ENCODE measurements at places on chromosomes 16 and 17.

- peak; percentile 74 for DNase-seq
Measured at GRCh38 chr17:17740615-17741348, 59.5 kb downstream of the RAI1 start.

- no peak for DNase-seq
Measured at GRCh38 chr17:2138761-2139160, 83.9 kb downstream of the HIC1 start.

GRCh38 chr17:5128905-5129535, 13.2 kb downstream of the USP6 start:
- peak; percentile 45 for DNase-seq

DNA sequence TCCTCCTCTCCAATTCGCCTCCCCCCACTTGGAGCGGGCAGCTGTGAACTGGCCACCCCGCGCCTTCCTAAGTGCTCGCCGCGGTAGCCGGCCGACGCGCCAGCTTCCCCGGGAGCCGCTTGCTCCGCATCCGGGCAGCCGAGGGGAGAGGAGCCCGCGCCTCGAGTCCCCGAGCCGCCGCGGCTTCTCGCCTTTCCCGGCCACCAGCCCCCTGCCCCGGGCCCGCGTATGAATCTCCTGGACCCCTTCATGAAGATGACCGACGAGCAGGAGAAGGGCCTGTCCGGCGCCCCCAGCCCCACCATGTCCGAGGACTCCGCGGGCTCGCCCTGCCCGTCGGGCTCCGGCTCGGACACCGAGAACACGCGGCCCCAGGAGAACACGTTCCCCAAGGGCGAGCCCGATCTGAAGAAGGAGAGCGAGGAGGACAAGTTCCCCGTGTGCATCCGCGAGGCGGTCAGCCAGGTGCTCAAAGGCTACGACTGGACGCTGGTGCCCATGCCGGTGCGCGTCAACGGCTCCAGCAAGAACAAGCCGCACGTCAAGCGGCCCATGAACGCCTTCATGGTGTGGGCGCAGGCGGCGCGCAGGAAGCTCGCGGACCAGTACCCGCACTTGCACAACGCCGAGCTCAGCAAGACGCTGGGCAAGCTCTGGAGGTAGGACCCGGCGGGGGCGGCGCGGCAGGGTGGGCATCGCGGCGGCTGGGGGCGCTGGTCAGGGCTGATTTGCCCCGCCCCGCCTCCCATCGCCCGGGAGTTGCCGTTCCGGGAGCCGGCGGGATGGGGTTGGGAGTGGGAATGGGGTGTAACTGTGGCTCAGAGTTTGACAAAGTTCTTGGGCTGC, 567 bp downstream of the SOX9 start:
- DNase-seq = peak; percentile 84

- no peak for DNase-seq
Measured at GRCh38 chr16:3019594-3020246, 448 bp upstream of the TNFRSF12A start.

DNA sequence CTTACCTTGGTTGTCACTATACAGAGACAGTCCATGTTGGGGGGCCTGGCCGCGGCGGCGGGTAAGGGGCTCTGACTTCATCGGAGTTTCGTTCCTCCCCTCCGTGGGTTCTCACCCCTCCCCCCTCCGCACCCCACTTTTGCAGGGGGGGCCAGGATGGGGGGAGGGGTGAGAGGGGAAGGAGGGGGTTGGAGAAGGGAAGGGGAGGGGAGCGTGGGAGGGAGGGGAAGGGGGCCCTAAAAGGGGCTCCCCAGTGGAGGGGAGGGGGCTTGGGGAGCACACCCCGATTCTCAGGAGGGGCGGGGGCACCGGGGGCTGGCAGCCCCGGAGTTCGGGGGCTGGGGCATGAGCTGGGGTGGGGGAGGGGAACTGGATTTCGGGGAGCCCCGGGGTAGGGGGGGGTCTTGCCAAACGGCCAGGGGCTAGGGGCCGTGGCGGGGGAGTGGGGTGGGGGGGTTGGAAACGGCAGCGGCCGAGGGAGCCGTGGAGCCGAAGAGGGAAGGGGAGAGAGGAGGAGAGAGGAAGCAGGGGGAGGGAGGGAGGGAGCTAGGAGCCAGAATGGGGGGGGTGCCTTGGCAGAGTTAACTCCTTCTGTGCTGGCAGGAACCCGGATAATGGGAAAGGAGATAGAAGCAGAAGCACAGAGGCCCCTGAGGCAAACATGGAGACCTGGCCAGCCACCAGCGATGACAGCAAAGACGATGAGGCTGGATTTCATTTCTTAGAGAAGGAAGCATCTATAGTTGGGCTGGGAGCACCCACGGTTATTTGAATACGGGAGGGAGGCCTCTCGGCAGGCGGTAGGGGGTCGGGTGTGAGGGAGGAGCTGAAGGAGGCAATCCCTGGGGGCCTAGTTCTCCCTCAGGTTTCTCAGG, 2.3 kb downstream of the DLG4 start:
- DNase-seq = peak; percentile 86

GRCh38 chr17:59558953-59559352, 6.5 kb upstream of the DHX40 start:
- no peak for DNase-seq

- peak; percentile 76 for DNase-seq
Measured at GRCh38 chr17:40349477-40349894, 15.1 kb downstream of the GJD3 start.

DNA sequence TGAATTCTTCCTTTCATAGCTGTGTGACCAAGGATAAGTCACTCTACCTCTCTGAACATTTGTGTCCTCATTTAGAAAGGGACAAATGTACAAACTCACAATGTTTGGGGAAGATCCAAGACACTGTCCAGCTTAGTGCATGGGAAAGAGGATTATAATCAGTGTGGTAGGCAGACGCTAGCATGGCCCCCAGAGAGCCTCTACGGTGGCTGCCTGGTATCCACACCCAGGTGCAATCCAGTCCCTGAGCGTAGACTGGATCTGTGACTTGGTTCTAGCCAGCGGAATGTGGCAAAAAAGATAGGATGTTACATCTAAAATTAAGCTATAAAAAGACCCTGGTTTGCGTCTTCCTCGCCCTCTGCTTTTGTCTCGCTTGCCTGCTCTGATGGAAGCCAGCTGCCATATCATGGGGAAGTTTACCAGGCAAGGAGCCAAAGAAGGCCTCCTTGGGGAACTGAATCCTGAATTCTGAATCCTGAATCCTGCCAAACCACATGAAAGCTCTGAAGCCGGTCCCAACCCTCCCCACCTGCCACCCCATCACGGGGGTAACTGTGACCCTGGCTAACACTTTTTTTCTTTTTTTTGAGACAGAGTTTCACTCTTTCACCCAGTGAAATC, 51.7 kb downstream of the PLXDC1 start:
- no peak for DNase-seq

DNA sequence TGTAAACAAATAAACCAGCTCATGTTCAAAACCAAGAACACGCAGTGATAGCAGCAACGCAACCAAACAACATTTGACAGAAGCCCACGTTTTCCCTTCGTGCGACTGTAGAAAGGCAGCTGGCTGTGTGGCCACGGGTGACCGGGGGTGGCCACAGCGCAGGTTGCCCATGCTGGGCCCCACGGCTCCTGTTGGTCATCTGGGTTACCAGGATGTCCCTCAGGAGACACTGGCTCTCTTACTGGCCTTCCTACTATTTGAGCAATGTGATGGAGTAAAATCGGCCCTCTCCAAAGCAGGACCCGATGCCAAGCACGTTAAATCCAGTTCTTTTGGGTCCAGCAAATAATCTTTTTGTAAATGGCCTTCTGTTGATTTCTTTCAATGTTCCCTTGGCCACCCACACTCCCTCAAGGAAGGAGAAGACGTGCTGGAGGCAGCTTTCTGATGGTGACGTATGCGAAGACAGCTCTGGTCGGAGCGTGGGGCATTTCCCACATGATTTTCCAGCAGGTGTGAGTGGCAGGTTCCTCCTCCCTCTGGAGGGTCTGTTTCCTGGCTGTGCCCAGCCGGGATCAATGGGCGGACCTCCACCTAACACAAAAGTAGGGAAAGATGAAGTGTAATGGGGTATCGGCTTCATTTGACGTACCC, 143.1 kb upstream of the CHMP6 start:
- DNase-seq = no peak

- no peak for DNase-seq
Measured at GRCh38 chr16:4972938-4973587, 14.9 kb downstream of the SEC14L5 start.

DNA sequence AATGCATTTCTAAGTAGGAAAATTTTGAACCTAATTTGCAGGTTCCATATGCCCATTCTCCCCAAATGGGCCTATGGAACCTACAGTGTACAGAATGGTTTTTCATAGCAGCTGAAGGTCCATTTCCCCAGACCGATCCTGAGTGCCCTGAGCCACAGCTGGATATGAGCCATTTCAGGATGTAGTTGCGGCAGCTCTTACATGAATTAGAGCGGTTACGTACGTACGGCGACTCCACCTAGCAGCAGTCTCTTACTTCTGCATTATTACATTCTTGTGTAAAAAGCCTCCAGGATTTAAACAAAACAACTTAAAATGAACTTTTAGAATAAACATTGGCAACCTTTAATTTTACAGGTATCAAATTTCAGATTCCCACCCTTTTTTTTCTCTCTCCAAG, 225.3 kb downstream of the SNX29 start:
- no peak for DNase-seq

- no peak for DNase-seq
Measured at GRCh38 chr16:4836727-4837126, 10.4 kb downstream of the GLYR1 start.

DNA sequence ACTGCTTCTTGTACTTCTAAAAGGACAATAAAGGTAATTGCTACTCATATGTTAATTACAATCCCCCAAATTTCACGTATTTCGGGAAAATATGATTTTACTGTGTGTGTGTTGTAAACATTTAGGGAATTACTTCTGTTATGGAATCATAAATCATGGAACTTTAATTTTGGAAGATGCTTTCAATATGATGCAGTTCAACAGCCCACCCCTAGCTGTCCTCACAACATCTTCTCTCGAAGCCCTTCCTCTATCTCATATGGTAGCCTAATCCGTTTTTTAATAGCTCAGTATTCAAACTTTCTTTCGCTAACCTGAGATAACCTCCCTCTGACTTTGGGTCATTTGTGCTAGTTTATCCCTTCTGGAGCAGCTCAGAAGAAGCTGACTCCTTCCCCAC, 78.4 kb downstream of the ANKFN1 start:
- DNase-seq = no peak

DNA sequence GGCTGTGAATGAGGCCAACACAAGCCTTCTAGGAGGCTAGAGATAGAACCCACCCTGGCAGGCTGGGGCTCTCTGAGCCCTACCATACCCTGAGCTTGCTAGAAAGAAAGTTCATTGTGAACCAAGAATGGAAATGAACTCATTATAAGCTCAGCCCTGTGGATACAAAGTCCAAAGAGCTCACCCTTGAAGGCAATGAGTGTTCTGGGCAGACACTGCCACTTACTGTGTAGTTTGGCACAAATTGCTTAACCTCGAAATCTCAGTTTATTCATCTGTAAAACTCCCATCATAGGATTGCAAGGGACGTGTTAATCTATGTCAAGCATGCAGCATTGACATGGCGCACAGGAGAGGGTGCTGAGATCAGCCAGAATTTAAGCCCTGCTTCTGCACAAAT, 5.5 kb downstream of the KDM8 start:
- DNase-seq = no peak

DNA sequence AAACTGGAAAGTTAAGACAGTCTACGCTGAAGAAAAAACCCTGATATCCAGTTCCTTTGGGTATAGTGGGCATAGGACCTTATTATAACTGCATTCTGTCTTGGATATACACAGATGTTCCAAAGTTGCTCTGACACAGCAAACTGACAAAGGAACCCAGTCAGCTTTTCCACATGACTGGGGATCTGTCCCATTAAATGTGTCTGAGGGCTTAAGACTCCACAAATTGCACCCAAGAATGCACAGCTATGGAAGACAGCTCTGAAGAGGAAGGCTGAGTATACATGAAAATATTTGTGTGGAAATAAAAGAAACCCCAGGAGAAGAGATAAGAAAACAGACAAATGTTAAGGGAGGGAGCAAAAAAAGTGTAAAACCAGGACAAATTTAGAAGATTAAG, 114.1 kb downstream of the SPAG9 start:
- no peak for DNase-seq

DNA sequence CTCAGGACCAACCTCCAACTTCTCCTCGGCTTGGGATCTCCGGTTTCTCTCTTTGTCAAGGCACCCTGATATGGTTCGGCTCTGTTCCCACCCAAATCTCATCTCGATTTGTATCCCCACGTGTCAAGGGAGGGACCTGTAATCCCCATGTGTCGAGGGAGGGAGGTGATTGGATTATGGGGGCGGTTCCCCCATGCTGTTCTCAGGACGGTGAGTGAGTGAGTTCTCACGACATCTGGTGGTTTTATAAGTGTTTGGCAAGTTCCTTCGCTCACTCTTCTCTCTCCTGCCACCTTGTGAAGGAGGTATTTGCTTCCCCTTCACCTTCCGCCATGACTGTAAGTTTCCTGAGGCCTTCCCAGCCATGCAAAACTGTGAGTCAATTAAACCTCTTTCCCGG, 117.9 kb downstream of the SEC14L1 start:
- no peak for DNase-seq

DNA sequence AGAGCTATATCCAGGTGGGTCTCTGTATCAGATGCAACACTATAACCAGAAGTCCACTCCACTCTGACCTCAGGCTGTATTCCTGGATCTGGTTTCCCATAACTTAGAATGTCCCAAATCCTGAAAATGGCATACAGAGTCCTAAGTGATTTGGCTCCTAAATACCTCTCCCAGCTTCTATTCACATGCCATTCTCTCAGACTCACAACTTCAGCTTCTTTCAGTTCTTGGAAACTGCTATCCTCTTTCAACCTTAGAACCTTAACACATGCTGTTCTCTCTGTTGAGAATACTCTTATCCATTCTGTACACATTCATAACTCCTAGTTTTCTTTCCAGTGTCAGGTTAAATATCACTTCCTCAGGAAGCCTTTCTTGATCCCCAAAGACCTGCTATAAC, 132.0 kb downstream of the BRIP1 start:
- no peak for DNase-seq

DNA sequence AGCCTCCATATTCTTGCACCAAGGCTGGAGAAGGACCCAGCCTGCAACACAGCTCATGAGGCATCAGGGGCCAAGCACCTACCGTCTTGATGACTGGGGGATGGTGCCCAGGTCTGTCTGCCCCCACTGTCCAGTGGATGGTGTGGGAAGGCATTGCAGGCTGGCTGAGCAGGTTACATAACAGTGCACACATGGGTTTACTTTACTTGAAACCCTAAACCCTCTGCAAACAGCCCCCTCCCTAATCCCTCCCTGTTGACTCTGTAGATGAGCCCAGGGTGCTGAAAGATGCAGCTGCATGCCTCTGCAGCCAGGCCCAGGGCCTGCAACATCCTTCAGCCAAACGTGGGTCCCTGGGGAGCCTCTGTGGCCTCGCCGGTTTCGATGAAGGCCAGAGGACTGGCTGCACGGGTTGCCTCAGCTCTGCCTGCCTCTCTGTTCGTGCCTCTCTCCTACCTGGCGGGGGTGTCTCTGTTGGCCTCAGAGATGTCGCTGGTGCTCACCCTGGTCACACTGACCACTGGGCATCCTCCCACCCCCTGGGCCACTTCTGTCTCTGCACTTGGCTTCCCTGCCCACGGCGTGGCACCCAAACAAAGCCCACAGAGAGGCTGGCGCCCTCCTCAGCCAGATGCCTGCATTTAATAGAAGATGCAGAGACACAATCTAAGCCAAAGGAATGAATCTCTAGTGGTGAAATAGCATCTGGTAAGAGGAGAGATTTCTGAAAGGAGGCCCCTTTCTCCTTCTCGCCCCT, 95.1 kb downstream of the METRNL start:
- peak; percentile 58 for DNase-seq

- DNase-seq = no peak
Measured at GRCh38 chr16:29714396-29714795, 31.4 kb downstream of the C16orf54 start.

All from islet precursor cell (in vitro differentiated cells).